Stimulated activated CD4-positive, alpha-beta T cell treated with anti-CD3 and anti-CD28 coated beads, Interleukin-12 subunit alpha, Interleukin-12 subunit beta, amount 100 ng/mL, for 24 hours (primary cell): ENCODE measurements at places on chromosomes 12 and 14.

DNA sequence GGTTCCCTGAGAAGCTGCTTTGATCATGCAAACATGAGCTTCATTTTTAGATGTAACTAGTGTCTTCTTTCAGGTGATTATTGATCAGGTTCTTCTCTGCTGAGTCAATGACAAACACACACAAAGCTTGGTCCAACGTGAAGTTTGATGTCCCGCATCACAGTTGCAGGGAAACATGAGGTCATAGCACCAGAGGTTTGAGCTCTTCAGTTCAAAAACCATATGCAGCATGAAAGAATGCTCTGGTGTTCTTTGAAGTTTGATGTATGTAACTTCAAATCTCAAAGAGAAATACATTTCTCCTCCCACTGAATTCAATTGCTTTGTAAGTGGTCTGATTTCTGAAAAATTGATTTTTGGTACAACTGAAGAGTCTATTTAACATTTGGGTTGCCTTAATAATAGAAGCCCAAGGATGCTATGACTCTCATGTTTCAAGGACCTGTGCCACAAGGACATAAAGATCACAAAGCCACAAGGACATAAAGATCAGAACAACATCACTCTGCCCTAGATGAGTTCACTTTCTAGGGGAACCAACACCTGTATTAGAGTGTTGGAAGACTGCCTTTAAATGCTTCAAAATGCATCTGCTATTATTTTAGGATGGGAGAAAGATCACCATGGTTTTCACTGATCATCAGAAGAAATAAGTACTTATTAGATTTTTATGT lies 31.1 kb upstream of the AMIGO2 start:
- no peak for DNase-seq

- no peak for DNase-seq
Observed at GRCh38 chr14:100428727-100429126, 105.6 kb downstream of the SLC25A47 start.

- peak; percentile 27 for DNase-seq
Observed at GRCh38 chr12:68374307-68374982, 42.3 kb upstream of the MDM1 start.

DNA sequence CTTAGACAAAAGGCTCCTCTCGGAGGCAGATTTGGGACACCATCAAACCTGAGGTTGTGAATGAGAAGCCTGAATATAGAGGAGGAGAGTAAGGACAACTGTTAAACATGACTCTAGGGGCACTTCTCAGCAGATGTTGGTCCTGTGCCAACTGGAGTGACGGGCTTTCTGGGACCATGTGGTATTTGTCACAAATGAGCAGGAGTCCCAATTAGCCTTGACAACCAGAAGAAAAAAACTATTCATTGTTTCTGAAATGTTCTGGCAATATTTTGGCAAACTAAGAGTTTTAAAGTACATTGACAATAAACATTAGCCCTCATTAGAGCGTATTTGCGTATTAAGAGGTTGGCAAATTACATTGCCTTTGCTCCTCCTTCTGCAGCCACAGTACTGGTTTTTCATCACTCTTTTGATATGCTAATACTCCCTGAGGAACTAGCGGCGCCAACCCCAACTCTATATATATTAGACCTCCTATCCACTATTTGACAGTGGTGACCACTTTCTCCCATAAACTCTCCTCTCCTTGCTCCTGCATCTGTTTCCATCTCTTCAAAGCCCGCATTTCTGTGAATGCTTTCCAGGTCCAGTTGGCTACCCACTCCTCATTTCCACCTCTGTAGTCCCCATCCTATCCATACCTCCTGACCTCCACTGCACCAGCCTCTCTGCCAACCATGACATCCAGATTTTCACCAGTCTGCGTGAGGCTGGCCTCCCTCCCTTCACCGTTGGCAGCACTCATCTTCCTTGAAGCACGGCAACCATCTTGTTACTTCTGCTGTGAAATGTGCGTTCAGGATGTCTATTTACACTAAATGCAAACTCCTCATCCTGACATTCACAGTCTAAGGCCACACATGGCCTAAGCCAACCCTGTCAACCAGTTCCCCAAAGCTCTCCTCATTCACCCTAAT lies 100.7 kb downstream of the ZFC3H1 start:
- DNase-seq, result no peak

DNA sequence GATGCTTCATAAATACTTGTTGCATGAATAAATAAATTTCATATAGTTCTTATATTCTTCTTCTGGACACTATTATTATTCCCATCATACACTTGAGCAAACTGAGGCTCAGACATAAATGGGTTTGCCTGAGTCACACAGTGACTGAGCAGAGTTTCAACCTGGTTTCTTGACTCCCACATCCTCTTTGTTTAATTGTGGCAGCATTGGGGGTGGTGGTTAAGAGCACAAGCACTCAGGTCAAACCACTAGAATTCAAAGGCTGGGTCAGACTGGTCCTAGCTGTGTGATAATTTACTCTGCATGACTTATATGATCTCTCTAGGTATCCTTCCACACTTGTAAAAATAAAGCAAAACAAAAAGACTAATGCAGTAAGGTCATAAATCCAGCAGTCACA lies 274.9 kb upstream of the SRRM4 start:
- DNase-seq, result no peak

DNA sequence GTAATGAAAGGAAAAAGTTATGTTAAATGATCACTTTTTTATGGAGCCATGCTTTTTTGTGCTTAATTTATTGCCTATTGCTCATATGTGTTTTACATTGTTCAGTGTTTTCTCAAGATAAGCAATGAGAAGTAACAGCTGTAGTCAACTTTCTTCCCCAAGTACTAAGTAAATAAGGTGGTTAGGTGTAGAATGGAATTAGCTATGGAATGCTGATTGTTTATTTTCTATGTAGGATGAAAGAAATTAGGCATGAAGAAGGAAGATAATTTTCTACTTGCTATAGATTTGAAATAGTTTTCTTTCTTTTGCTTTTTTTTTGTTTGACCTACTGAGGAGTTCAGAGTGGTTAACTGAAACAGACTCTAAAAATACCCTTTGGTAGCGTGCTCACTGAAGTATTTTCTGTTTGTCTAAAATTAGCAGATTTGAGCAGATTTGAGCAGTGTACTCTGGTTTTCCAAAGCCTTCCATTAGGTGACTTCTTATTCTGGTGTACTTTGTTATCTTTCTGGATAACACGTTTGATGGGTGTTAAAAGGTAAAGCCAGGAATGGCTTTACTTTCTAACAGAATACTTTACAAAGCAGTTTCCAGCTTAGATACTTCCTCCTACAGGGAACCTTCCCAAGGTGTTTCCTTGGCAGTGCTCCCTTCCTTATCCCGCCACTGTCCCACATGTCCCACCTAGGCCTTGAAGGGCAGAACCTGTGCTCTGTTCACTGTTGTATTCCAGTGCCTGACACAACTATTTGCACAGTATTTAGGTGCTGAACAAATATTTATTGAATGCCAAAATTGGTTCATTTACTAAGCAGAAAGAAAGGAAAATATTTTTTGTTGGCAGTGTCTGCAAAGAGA lies 56.0 kb downstream of the RASSF3 start:
- DNase-seq, result no peak

- DNase-seq, result no peak
Observed at GRCh38 chr12:132702640-132703039, 8.0 kb upstream of the PGAM5 start.

DNA sequence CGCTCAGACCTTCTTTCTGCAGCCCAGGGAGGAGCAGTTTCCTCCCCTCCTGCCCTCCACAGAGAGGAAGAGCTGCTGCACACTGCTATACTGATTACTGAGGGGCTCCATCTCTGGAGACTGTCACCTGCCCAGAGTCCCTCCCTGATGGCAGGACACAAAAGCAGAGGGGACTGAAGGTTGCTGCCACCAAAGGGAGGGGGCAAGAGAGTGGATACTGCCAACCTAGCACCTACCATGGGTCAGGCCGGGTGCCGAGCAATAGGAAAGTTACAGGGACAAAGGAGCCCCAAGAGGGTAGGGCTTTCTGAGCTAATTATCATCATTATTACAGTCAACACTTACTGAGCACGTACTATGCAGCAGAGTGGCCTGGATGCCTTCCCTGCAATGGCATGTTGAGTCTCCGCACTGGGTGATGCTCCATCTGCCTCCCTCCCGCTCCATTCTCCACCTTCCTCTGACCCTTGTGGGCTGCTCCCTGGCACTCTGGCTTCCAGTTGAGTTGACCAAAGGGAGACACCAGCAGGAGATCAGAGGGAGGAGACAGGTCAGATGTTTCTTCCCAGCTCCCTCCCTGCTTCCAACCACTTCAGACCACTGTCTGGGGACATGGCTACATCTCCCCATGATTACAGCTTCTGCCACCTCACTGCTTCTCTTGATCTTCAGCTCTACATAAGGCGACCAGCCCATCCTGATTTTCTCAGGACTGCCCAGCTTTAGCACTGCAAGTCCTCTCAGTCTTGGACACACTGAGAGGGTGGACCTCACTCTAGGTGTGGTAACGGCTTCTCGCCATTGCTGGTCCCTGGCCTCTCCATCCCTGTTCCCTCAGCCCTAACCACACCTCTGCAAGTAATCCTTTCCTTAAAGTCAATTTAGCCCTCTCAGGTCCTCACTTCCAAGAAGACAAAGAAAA lies 2.6 kb upstream of the KRT79 start:
- no peak for DNase-seq

DNA sequence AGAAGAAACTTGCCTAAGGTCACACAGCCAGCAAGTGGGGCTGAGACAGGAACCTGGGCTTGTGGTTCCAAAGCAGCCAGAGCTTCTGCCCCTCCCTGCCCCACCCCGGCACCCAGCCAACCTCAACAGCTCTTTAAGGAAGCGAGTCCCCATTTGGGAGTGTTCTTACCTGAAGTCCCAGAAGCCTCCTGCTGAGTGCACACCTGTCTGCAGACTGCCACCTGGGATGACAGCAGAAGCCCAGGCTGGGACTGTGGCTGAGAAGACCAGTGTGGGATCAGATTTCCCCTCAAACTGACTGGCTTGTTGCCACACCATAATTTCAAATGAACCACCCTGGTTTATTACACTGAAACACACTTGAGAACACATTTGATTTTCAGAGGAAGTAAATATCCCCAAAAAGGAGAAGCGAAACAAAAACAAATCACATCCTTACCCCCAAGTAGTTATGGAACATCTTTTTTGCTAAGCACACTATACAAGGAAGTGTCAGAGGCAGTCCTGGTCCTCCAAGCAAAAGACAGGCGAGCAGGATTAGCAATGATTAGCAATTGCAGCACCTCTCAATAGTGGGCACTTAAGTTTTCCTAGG lies 6.3 kb upstream of the RIN3 start:
- no peak for DNase-seq

DNA sequence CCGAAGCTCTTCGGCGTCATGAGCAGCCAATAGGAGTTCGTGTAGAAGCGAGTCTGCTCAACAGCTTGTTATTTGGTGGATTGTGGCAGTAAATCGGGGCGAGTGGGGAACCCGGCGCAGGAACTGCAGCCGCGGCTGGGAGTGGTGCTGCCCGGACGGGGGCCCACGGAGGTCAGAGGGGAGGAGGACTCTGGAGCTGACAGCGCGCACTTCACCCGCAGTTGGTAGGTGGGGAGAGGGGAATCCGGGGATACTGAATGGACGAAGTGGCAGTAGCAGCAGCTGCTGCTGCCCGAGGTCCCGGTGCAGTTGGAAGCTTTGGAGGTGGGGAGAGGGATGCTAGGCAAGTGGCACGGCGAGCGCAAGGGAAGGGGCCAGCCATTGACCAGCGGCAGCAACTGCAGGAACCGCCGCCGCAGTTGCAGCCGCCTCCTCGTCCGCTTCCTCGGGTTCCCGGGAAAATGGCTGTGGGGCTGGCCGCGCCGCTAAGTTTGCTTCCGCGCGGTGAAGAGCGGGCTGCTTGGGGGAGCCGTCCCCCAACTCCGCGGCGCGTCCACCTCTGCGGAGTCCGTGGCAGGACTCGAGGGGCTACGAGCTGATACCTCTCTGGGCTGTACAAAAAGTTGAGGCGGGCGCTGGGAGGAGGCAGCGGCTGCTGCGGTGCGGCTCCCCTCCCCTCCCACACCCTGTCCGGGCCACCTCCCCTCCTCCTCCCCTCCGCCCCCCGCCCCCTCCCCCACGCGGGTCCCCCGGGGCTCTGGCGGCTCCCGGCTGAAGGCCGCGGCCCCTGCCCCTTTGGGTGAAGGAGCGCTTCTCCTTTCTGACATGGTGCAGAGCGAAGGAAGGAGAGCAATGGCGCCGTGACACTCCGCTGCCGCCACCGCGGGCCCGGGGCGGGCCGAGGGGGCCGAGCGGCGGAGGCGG lies at the start of gene ARID4A:
Gene ARID4A (plus strand): TSS at position 79 of the 924 bp plus-strand sequence. CDS start 1,300 bp downstream, outside the sequence.
- DNase-seq, result peak; percentile 69

- no peak for DNase-seq
Observed at GRCh38 chr12:24853588-24853987, 95.3 kb downstream of the BCAT1 start.

DNA sequence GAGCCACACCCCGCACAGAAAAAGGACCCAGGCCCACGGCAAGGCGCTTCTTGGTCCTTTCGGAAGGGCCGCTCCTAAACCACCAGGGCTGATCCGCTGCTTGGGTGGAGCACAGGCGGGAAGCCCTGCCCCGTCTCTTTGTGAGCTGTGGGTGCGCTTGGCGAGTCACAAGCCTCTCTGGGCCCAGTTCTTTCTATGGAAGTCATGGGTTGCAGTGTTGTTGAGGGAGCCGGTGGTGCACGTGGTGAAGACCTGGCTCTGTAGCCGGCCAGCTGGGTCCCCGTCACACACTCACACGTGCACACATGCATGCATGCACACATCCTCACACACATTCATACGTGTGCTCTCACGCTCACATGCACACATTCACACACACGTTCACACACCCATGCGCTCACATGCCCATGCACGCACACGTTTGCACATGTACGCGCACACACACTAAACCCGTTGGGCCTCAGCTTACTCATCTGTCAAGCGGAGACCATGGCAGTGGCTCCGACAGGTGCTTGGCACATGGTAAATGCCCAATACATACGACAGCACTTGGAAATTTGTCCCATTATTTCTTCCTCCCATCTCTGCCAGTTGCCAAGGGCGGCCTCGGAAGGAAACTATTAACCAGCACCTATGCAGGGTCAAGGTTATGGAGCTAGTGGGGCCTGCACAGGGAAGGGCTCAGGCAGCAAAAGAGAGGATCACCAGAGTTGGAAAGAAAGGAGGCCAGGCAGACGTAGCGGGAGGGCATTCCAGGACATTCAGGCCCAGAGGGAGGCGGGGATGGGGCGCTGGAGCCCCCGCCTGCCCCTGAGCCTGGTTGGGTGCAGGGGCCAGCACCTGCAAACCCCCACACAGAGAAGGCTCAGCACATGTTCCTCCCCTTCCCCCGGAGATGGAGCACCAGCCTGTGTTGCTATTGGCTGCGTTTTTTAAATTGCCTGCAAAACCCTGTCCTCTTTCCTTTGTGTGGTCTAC lies 96.9 kb downstream of the SETD3 start:
- no peak for DNase-seq

GRCh38 chr12:96199464-96199863 lies 5.3 kb downstream of the ELK3 start:
- DNase-seq, result no peak

- peak; percentile 48 for DNase-seq
Observed at GRCh38 chr12:76030341-76031080, 1.1 kb downstream of the PHLDA1 start.

DNA sequence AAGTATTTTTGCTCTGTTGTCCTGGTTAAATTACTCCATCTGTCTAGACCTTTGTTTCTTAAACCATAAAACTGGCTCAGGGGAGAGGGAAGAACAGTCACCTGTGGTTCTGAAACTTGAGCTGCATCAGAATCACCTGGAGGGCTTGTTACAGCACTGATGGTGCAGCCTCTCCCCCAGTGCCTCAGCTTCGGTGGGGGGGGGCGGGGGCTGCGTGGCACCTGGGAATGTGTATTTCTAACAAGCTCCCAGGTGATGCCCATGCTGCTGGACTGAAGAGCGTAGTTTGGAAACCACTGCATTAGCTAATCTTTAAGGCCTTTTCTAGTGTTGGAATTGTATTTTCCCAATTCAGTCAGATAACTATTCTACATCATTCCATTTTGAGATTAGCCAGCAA lies 42.7 kb downstream of the GPHB5 start:
- DNase-seq, result no peak
